ENCODE measurements at places on chromosomes 11 and 22. TPM values are rescaled to one million over a fixed set of nuclear protein-coding genes. Genes with fewer than 3 reads are reported as not detected.
A peak's percentile ranks its signal among the peaks of the same experiment; 100 is the strongest.

The CARD16 gene
- not detected for total RNA-seq

The OR8B12 gene
- not detected for total RNA-seq

DNA sequence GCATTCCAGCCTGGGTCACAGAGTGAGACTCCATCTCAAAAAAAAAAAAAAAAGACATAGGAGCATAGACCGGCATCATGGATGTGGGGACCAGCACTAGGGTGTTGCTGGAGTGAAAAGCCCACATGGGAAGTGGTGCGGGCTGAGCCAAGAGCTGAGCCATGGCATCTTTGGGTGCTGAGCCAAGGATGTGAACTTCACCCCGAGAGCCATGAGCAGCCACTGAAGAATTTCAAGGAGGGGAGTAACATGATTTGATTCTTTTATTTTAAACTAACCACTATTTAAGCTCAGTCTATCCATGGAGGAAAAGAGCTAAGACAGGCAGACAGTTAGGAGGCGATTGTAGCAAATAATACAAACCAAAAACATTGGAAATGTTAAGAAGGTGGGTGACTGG is 57.4 kb downstream of the AHNAK start:
- DNase-seq, result peak; percentile 66

DNA sequence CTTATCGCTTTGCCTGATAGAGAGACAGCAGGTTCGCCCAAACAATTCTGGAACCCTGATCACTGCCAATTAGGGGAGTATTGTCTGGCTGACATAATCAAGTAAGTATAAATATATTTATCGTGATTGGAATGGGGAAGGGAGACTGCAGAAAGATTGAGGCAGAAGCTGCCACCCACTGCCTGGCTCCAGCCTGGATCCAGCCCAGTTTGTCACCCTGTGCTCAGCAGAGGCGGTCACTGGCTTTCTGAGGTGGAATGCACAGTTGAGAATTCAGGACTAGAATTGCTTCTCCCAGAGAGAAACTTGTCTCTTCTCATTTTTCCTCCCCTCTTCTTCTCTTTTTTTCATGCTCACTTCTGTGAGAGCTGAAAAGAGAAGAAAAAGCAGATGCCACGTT is 25.9 kb downstream of the GRAP2 start:
- no peak for DNase-seq

GRCh38 chr22:50731811-50732624 is 6.0 kb upstream of the ACR start:
- DNase-seq, result peak; percentile 66

DNA sequence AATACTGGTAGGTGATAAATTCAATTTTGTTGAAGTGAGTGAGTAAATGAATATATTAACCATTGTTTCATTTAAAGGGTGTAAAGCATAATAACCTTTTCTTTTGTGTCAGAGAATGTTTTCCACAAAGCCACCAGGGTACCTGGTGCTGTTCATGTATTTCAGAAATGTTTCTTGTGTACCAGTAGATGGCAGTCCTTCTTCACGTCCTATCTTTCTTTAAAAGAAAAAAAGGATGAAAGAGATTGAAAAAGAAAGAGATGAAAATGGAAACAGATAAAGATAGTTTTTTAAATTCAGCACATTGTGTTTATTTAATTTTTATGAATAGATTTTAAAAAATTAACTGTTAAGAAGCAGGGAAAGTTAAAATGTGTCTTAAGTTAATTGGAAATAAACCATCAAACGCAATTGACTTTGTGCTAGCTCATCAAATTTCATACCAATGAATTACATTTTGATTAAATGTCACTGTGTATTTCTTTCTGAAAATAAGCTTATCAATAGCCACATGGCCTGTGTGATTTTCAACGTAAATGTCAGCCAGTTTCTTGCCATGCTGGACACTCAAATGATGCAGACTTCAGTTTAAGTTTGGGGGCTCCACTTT is 65.5 kb upstream of the CHORDC1 start:
- peak; percentile 49 for DNase-seq

- DNase-seq, result peak; percentile 91
Measured at GRCh38 chr22:30212996-30213441, 33.5 kb downstream of the LIF start.

- no peak for DNase-seq
Measured at GRCh38 chr22:30600921-30601320, 6.1 kb upstream of the TCN2 start.

GRCh38 chr22:37571992-37572373 is 7.9 kb downstream of the LGALS2 start:
- no peak for DNase-seq

- no peak for DNase-seq
Measured at GRCh38 chr11:65654375-65655349, 8.1 kb downstream of the RELA start.

DNA sequence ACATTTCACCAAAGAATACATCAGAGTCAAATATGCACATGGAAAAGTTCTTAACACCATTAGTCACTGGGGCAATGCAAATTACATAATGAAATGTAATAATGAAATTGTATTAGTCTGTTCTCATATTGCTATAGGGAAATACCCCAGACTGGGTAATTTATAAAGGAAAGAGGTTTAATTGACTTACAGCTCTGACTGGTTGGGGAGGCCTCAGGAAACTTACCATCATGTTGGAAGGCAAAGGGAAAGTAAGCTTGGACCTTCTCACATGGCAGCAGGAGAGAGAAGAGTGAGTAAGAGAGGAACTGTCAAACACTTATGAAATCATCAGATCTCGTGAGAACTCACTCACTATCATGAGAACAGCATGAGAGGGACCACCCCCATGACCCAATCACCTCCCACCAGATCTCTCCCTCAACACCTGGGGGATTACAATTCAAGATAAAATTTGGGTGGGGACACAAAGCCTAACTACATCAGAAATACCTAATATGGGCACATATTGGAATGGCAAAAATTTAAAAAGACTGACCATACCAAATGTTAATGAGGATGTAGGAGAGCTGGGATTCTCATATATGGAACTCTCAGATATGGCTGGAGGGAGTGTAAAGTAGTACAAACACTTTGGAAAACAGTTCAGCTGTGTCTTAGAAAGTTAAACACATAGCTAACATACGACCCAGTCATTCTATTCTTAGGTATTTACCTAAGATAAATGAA is 65.1 kb upstream of the CD44 start:
- peak; percentile 70 for DNase-seq

- peak; percentile 75 for DNase-seq
Measured at GRCh38 chr22:36757668-36758211, 18.2 kb downstream of the IFT27 start.

DNA sequence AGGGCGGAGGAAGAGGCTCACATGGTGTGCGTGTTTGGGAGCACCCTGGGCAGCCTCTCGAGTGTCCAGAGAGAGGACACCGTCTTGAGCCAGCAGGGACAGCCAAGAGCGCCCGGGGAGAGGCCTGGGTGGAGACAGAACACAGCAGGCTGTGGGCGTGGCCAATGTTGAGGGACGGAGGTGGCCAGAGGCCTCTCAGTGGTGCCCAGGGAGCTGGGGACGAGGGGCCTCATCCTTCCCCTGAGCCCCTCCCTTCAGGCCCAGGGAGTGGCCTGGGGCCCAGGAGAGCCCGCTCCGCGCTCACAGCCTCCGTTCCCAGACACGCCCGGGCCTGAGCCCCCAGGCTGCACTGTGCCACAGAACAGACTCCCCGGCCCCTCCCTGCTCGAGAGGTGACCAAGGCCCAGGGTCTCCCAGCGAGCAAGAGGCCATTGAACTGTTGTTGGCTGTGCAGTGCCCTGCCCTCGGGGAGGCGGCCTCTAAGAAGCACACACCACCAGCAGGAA is 48.4 kb downstream of the CDKN1C start:
- peak; percentile 80 for DNase-seq

DNA sequence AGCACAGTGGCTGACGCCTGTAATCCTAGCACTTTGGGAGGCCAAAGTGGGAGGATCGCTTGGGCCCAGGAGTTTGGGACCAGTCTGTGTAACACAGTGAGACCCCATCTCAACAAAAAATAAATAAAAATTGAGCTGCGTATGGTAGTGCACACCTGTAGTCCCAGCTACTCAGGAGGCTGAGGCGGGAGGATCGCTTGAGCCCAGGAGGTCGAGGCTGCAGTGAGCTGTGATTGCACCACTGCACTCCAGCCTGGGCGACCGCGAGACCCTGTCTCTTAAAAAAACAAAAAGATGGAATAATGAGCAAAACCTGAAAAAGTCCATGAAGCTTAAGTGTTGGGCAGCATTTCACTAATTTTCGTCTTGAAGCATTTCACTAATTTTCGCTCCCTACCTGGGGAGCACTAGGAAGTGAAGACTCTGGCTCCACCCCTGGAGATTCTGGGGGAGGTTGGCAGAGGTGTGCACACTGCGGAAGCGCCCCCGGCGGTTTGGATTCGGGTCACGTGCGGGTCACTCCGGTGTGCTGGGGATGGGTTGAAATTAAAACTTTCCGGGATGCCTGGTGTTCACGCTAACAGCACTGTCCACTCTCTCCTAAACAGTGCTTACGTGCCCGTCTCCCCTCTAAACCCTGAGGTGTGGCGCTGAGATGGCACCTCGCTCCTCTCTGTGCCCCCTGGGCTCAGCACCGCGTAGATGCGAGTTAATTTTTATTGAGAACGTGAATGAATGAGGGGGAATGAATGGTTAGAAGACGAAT is 906 bp upstream of the NAA40 start:
- no peak for DNase-seq
